Endothelial cell of umbilical vein (primary cell): ENCODE measurements at places on chromosomes 2 and 18. TPM values are rescaled to one million over a fixed set of nuclear protein-coding genes. Genes with fewer than 3 reads are reported as not detected.

Gene HOXD1
- 6.6 and 8.7 TPM in 2 replicates for polyA plus RNA-seq

Gene TCF23
- polyA plus RNA-seq: not detected in 2 replicates

Gene IER3IP1
- polyA plus RNA-seq: 7.6 and 9.6 TPM in 2 replicates

Gene SLC19A3
- polyA plus RNA-seq: 0.01 and 0.13 TPM in 2 replicates

Gene RBM44
- 0.14 and 0.16 TPM in 2 replicates for polyA plus RNA-seq

Gene AQP4
- not detected in 2 replicates for polyA plus RNA-seq

Gene TMEM247
- not detected in 2 replicates for polyA plus RNA-seq
